ENCODE measurements at places on chromosomes 12 and 14. TPM values are rescaled to one million over a fixed set of nuclear protein-coding genes. Genes with fewer than 3 reads are reported as not detected.

The HCAR1 gene
- under 0.01 TPM for total RNA-seq

DNA sequence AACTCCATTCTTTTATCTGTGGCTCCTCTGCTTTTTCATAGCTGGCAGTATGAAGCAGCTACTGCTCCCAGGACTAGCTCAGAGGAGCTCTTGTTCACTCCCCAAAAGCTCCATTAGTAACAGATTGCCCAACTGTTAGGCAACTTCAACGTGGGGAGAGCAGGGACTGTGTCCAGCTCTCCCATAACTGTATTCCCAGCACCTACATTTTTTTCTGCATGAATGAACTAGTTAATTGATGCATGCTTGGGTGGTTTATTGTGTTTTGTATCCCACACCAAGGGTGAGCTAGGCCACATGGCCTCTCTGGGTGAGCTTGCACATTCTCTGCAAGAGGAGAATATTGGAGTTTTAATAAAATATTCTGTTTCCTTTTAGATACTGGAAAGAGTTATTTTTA is 15.2 kb downstream of the STON2 start:
- no peak for DNase-seq

The KRT75 gene
- total RNA-seq, result not detected

The ACVRL1 gene
- 90.9 TPM for total RNA-seq

DNA sequence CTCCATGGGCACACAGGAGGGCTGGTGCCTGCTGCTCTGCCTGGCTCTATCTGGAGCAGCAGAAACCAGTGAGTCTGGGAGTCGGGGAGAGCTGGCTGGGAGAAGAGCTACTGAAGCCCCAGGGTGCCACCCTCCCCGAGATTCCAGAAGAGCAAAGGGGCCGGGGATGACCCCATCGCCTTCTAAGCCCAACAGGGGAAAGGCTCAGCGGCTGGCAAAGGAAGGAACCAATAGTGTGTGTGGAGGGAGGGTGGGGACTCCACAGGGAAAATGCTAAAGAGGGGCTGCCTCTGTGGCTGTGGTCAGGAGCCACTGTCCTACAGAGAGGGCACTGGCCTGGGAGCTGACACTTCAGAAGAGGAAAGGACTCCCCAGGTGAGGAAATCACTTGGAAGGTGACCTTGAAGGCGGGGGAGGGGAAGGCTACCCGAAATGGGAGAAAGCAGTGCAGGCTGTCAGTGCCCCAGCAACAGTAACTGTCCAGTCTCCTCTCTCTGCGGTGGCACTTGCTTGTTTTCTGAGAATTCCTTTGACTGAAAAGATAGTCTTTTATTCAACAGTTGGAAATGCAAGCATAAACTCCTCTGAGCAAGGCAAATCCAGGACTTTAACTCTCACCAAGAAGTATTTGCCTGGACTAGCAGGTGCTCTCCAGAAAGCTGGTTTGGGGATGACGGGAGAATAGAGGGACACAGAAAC is 552 bp downstream of the TAPBPL start:
- no peak for DNase-seq

The STAC3 gene
- total RNA-seq, result 5.0 TPM

DNA sequence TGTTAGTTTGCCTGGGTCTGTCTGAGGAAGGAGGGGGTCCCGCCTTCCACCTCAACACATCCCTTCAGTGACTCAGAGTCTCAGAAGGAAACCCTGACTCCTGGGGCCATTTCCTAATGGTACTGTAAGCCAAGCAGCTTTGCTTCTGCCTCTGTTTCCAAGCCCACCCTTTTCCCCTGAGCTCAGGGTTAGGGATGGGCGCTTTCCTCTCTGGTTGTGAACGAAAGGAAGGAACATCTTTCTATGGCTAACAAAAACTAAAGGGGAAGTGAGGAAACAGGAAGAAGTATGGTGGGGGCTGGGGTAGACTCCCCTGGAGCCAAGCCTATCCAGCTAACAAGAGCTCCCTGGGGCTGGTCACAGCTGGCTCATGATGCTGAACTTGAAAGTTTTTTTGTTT is 11.6 kb upstream of the UNC119B start:
- no peak for DNase-seq

GRCh38 chr14:94773061-94773648 is 3.2 kb upstream of the GSC start:
- DNase-seq, result no peak

The ACOT6 gene
- not detected for total RNA-seq

- no peak for DNase-seq
Observed at GRCh38 chr12:68962877-68963855, 30.2 kb upstream of the CPM start.

GRCh38 chr14:71472356-71473340 is 459.6 kb upstream of the RGS6 start:
- no peak for DNase-seq

All from tibial nerve (tissue), 4 donors.